ENCODE measurements at places on chromosomes 2 and 18.

GRCh38 chr18:77223653-77224052 is 26.0 kb upstream of the GALR1 start:
- peak; percentile 46 for DNase-seq

DNA sequence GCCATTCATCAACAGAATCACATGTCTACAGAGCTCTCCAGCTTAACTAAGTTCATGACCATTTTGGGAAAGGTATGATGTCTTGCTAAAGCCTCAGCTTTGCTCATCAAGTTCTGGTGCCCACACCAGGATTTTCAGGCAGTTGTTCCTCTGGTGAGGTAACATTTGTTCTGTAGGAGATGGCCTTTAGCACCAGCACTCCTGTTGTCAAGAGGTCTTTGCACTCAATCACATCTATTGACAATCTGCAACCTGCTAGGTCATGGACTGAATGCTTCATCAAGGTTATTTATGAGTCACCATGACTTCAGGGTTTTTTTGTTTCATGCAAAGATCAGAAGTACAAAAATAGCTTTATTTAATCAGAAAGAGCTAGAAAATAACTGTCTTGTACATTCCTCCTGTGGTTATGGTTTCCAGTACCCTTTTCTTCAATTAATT is 36.6 kb upstream of the VIT start:
- no peak for DNase-seq

- no peak for DNase-seq
Measured at GRCh38 chr18:30211112-30211511, 831.4 kb downstream of the DSC3 start.

DNA sequence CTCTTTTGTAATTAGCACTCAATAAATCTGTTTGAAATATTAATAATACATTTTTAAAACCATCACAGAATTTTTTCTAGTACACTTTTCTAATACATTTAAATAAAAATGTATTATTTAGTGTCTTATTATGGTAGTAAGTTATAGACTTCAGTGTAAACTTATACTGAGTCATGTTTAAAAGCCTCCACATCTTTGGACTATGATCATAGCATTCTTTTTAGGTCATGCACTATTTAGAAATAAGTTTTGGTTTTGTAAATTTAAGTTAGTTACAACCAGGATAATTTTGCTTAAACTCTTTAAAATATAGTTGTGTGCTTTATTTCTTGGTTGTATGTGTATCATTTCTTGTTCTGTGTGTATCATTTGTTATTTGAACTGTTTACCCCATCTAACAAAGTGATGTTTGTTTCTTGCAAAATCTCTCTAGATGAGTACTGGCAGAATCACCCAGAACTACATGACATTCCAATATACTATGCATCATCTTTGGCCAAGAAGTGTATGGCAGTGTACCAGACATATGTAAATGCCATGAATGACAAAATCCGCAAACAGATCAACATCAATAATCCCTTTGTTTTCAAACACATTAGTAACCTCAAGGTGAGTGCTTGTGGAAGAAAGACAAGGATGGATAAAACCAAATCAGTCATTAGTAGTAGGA is 16.7 kb downstream of the CPSF3 start:
- DNase-seq = no peak

DNA sequence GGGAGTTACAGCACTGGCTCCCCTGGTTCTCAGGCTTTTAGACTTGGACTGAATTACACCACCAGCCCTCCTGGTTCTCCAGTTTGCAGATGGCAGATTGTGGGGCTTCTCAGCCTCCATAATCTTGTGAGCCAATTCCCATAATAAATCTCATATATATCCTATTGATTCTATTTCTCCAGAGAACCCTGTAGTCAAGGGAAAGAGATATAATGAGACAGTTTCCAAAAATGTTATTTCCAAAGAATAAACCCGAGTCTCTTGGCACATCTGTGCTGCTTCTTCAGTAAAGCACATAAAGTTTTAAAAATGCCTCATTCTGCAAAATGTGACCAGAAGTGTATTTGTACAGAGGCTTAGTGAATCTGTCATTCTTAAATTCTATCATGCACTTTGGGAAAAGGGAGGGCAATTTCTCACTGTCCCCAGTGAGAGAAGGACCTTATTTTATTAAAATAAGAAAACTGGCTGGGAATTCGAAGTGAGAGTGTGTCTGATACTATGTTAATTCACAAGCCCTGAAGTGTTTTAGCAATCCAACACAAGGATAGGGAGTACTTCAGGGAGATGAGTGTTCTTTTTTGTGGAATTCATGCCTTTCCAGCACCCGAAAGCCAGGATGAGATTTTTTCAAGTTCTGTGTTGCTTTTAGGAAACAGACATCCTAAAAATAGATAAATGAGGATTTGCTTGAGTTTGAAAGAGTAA is 282.4 kb upstream of the CHAC2 start:
- no peak for DNase-seq

DNA sequence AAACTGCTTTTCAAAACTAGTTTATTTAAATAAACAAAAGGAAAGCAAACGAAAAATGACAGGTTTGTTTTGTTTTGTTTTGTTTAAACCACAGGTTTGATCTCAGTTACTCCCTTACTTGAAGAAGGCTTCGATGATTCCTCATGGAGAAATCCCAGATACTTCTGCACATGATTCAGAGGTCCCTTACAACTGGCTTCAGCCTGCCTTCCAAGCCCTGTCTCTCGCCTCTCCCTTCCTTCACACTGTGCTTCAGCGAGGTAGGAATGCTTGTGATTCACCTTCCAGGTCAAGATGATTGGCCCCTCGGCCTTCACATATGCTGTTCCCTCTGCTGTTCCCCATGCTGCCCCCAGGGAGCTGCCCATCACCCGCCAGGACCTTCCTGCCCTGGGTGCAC is 104.1 kb upstream of the ITGA6 start:
- DNase-seq = no peak

DNA sequence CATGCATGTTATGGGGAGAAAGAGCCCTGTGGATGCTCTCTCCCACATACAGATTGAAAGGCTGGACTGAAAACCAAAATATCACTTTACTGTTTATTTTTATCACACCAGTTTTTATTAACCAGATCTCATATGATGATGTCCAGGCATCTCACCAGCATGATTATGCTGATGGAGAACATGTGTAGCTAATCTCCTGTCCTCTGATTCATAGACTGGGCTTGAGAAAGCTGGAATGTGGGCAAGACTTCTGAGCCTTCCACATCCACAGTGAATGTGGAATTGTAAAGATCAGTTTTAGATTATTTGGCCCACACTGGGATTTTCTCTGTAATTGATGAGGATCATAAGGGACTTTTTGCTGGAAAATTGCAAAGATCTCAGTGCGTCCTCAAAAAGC is 137.9 kb downstream of the ICOS start:
- no peak for DNase-seq

DNA sequence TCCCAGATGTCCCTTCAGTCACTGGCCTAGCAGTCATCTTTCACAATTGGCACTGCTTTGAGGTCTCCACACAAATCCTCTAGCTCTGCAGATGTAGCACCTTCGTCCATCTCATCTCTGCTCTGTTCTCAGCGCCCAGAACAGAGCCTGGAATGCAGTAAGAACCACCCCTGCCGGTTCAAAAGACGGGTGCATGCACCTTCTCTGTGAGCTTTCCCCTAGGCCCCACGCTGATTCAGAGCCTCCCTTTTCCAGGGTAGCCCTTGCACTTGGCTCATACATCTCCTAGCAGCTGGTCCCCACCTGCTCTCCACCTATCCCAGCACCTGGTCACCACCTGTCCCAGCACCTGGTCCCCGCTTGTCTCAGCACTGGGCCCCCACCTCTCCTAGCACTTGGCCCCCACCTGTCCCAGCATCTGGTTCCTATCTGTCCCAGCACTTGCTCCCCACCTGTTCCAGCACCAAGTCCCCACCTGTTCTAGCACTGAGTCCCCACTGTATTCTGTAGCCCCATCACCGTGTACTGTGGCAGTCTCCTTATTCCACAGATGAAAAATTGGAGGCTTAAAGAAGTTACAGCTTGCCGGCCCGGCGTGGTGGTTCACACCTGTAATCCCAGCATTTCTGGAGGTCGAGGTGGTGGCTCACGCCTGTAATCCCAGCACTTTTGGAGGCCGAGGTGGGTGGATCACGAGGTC is 4.7 kb upstream of the KCNF1 start:
- DNase-seq = no peak

- no peak for DNase-seq
Measured at GRCh38 chr2:217409949-217410680, 550.3 kb upstream of the TNP1 start.

- no peak for DNase-seq
Measured at GRCh38 chr2:1091895-1092585, 141.4 kb downstream of the SNTG2 start.

DNA sequence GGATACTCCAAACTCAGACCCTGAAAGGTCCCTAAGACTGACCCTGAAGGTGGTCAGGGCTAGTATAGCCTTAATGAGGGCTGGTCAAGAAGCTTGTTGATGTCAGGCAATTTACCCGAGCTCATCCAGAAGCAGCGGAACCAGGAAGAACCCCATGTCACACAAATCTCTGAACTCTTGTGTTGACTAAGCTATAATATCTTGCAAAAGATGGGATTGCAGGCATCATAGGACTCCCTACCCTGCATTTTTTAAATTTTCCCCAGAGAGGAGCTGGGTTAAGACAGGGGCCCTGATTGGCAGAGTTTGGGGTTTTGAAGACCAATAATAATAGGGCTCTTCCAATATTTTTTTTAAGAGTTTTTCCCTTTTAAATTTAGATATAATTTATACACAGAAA is 2.0 kb upstream of the PLEKHB2 start:
- no peak for DNase-seq

- DNase-seq = no peak
Measured at GRCh38 chr2:54691445-54692135, 31.9 kb upstream of the EML6 start.

GRCh38 chr2:14517731-14518130 is 114.8 kb upstream of the LRATD1 start:
- DNase-seq = no peak

GRCh38 chr2:79716266-79716665 is 203.4 kb downstream of the CTNNA2 start:
- no peak for DNase-seq

DNA sequence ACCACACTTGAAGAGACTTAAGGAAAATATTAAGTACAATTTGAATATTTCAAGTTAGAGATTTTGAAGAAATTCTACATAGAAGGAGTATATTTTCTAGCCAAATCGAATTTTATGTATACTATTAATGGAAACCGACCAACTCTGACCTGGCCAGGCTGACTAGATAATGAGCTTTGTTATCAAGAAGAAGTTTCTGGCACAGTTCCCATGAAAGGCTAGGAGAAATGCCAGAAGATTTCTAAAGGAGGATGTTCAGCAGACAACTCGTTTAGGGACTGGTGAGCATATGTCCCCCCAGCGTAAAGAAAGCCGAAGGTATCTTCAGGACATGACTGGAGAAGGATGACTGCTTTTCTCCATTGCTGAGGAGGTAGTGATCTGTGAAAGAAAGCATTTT is 127.3 kb downstream of the DIS3L2 start:
- no peak for DNase-seq

DNA sequence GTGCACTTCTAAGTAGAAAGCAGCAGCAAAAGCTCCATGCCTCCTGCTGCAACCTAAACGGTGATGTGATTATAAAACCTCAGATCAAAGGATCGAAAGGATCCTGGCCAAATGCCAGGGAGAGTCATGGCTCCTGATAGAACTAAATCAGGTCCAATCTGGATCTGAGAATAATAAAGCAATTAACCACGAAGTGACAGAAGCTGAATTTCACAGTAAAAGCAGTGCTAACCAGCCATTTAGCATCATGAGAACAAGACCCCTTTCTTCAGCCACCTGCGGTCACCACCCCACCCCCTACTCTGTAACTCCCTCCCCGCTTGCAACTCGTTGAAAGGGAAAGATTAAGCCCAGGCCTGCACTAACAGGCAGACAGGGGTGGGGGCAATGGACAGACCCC is 748.7 kb downstream of the BCL11A start:
- DNase-seq = no peak

GRCh38 chr2:187224989-187225388 is 223.1 kb downstream of the CALCRL start:
- no peak for DNase-seq

GRCh38 chr18:62200121-62200914 is 13.3 kb downstream of the RELCH start:
- DNase-seq = no peak

DNA sequence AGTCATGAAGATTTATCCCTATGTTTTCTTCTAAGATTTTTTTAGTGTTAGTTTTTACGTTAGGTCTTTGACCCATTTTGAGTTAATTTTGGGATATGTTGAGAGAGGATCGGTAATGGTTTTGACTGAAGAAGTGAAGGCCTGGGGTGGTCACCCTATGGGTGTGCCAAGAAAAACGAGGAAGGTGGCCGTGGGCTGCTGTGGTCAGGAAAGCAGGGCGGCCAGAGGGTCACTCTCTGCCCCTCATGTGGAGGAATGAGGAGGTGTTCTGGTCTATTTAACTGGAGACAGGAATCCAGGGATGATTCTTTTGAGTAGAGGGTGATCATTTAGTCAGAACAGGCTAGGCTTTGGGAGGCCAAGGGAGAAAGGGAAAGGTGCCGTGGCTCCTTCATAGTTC is 50.7 kb downstream of the MYO7B start:
- DNase-seq = no peak

GRCh38 chr2:62643100-62643471 is 62.4 kb upstream of the EHBP1 start:
- no peak for DNase-seq

- DNase-seq = no peak
Measured at GRCh38 chr18:13240060-13240725, 21.6 kb downstream of the LDLRAD4 start.

DNA sequence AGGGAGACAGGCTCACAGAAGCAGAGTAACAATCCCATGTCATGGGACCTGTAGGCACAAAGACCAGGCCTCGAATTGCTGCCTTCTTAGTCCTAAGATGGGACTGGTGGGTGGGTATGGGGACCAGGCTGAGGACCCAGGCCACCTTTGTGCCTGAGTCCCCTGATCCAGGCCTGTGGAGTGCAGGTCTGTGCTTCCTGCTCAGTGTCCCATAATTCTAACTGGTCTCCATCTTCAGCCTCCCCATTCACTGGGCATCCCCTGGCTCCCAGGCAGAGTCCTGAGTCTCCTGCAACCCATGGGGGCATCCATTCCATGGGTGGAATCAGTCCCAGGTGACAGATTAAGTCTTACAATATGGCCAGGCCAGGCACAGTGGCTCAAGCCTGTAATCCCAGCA is 83.9 kb downstream of the SMAD7 start:
- no peak for DNase-seq

GRCh38 chr2:190382851-190383250 is 25.3 kb upstream of the MFSD6 start:
- DNase-seq = peak; percentile 56

DNA sequence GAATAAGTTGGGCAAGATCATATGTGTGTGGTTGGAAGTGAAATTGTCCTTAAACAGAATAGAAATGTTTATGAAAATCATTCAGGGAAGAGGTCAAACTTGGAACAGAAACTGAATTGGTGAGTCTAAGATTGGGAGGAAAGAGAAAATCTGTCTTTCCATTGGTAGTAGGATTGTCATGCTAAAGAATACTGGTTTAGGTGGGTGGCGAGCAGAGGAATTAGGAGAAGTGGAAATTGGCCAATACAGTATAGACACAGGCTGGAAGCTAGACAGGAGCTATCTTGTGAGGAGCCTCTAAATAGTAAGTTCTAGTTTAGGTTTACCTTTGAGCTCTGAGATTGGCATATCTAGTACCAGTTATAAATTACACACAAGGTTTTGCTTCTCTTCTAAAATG is 80.9 kb upstream of the KYNU start:
- no peak for DNase-seq

GRCh38 chr18:44195394-44196140 is 485.1 kb upstream of the SETBP1 start:
- no peak for DNase-seq

- no peak for DNase-seq
Measured at GRCh38 chr2:39515273-39515896, 78.3 kb upstream of the MAP4K3 start.

GRCh38 chr2:181554061-181554830 is 97.1 kb downstream of the ITGA4 start:
- DNase-seq = no peak
